NCI-H460 (cell line): ENCODE measurements at places on chromosomes 12 and 14. TPM values are rescaled to one million over a fixed set of nuclear protein-coding genes. Genes with fewer than 3 reads are reported as not detected.

GRCh38 chr12:40107803-40108620 lies 2.1 kb upstream of the SLC2A13 start:
- no peak for DNase-seq

- no peak for DNase-seq
Measured at GRCh38 chr14:71651228-71651627, 281.0 kb upstream of the RGS6 start.

DNA sequence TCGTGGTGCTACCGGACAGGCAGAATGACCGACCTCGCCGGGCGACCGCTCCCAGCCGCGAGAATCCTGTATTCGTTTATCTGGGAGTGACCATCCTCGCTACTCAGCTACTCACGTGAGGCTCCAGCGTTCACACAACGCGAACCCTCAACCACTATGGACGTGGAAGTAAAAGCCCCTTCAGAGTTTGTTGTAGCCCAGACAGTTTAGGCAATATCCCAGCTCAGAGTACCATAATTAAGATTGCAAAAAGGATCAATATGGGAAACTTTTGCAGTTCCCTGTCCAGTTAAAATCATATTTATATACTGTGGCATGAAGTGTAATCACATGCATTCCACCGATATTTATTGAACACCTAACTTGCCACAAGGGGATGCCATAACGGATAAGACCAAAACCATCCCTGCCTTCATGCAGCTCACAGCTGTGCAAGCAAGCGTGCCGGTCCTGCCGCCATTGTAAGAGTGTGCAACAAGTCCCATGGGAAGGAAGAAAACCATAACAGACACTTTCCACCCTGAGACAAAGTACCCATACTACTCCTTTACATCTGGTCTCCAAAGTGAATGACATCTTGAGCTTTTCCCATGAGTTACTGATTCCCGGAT lies 938 bp upstream of the MAX start:
- DNase-seq = peak; percentile 23

DNA sequence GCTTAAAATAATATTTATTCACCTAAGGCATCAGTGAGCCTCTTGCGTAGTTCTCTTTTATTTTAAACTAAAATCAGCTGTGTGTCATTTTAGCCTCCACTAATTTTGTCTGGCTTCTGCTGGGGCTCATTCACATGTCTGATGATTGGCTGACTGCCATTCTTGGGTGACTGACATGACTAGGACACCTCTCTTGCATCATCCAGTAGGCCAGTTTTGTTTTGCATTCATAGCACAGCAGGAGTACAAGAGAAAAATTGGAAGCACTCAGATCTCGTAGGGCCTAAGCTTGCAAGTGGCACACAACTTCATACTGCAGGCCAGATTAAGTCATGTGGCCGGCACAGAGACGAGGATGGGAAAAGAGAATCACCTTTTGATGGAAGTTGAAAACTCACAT lies 1226.5 kb downstream of the GALC start:
- DNase-seq = no peak

DNA sequence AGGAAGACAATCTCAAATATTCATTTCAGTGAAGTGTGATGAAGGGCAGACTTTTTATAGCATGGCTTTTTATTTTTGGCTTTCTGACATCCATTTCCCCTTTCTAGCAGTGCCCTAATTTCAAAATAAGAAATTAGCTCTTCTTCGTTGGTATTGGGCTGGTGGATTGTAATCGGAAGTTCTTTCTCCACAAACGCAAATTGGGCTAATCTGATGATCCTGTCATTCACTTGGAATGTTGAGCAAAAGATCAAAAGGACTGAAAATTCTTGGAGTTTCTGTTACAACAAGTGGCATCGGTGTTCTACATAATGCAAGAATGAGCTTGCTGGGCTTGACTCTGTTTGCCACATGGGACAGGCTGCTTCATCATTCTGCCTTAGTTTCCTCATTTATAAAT lies 1182.8 kb downstream of the FLRT2 start:
- no peak for DNase-seq

ATG2B gene
- total RNA-seq = 10.1 and 13.1 TPM in 2 replicates

DNA sequence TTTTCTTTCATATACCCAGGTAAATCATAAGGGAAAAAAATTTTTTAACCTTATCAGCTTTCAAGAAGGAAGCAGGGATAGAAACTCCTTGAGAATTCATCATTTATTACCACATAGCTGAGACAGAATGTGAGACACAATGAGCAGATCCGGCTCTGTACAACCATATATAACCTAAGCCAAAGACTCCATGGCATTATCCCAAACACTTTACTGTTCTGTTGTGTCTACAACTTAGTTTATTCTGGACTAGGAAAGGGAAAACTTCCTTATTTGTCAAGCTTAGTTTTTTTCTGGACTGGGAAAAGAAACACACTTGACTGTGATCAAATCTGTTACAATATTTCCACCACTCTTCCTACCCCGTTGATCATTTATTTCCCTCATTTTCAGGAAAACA lies 38.3 kb upstream of the CATSPERB start:
- DNase-seq = no peak
